Transverse colon (tissue), 4 donors: ENCODE measurements at places on chromosomes 5 and 9. TPM values are rescaled to one million over a fixed set of nuclear protein-coding genes. Genes with fewer than 3 reads are reported as not detected.

- no peak for DNase-seq
These were observed 37.9 kb downstream of the TENT4A start for GRCh38 chr5:6750951-6751685.

- DNase-seq, result no peak
These were observed 25.2 kb downstream of the SHC3 start for GRCh38 chr9:89153232-89154017.

GRCh38 chr5:142894749-142895148 is 124.6 kb downstream of the ARHGAP26 start:
- DNase-seq, result no peak

DNA sequence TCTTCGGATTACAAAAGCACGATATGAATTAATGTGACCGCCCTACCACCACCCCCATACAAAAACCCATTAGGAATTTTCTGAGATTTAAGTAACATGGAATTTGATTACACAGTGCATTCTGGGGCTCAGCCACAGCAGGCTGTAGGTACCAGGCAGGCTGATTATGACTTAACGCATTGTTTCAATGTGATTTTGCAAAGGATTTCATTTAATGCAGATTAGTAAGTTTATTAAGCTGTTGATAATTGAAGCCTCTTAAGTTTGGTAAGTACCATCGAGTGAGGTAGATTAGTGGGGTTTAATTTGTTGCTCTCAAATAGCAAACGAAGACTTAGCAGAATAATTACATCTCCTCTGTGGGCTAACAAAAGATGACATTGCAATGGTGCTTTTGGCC is 240.1 kb downstream of the TRPM3 start:
- DNase-seq, result no peak

- DNase-seq, result no peak
These were observed 111.5 kb downstream of the ICE1 start for GRCh38 chr5:5533927-5534326.

LCN9 gene
- total RNA-seq, result not detected
